Kidney capillary endothelial cell (primary cell): ENCODE measurements at places on chromosomes 12 and 14.

GRCh38 chr14:53027041-53027440 lies 76.2 kb upstream of the FERMT2 start:
- no peak for DNase-seq

DNA sequence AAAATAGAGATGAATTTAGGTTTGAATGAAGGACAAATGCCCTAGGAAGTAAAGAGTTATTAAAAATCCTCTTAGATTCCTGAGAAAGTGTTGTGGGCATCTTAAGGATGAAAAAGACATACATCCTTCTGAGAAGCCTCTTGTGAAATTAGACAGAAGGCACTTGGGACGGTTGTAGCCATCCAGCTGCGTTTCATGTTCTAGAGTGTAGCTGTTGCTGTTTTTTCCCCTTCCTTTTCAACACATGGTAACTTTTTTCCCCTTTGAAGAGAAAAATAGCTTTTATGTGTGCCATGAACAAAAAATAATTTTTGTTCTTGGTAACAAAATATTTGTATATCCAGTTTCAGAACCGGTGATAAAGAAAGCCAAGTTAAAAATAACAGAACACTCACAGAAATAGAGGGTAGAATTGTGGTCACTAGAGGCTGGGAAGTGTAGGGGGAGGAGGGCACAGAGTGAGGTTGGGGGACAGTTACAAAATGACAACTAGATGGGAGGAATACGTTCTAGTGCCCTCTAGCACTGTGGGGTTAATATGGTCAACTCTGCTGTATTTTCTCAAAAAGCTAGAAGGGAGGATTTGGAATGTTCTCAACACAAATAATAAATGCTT lies 58.4 kb downstream of the PTHLH start:
- DNase-seq = no peak

DNA sequence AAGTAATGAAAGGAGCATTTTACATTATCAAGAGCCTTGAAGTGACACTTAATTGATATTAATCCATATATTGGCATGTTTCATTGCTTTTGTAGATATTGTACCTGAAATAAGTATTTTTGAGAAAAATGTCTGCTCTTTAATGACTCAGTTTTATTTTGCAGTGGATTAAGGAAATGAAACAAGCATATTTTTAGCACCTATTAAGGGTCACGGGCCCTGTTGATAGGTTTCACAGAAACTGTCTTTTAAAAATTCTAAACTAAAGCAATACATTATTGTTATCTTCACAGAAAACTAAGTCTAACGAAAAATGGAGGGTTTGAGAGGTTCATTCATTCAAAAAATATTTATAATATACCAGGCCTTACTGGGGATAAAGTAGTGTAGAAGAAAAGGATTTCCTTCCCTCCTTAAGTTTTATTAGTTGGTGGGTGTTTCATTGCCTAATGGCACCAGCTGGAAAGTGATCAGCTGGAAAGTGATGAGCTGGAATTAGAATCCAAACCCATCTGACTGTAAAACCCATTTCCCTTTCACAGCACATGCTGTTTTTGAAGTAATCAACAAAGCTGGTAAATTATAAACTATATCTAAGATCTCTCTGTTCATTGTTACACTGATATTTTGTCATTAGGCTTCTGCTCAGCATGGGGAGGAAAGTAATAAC lies 54.2 kb downstream of the PTPRQ start:
- DNase-seq = no peak

GRCh38 chr12:31362115-31362758 lies 36.3 kb upstream of the SINHCAF start:
- no peak for DNase-seq

DNA sequence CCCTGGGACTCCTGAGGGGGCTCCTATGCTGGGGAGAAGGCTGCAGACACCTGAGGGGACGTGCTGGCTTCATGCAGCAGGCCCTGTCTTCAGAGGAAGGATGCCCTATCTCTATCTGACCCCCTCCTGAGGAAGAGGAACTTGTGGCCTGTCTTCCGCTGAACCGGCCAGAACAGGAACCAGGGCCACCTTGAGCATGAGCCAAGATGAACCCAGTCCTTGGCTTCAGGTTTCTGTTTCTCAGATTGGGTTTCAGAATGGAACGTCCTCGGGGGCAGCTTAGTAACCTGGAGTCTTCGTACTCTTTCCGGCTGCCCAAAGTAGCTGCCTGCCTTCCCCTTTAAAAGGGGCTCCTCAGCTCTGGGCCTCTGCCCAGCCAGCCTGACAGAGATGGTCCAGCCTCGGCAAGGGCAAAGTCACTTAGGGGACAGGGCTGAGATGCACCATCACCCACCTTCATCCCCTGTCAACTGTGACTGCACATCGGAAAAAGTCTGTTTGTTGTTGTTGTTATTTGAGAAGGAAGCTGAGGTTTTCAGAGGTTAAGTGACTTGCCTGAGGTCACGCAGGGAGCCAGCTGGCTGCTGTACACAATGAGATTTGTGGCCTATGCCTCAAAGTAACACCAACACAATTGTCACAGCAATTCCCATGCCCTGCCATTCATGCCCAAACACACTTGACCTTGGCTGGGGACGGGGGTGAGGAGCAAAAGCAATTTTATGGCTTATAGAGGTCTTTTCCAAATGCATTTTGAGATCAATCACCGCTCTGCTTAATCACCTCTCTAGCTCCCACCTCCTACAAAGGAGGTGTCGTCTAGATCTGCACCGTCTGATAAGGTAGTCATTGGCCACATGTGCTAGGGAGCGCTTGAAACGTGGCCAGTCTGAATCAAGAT lies 13.4 kb downstream of the ASB2 start:
- DNase-seq = peak; percentile 45
